ENCODE measurements at places on chromosomes 2 and 18.

- DNase-seq, result no peak
Observed at GRCh38 chr18:4016391-4017049, 438.6 kb downstream of the DLGAP1 start.

- no peak for DNase-seq
Observed at GRCh38 chr18:80046961-80047541, 12.8 kb downstream of the RBFA start.

GRCh38 chr2:111095434-111095833, 25.3 kb upstream of the BCL2L11 start:
- DNase-seq, result no peak

DNA sequence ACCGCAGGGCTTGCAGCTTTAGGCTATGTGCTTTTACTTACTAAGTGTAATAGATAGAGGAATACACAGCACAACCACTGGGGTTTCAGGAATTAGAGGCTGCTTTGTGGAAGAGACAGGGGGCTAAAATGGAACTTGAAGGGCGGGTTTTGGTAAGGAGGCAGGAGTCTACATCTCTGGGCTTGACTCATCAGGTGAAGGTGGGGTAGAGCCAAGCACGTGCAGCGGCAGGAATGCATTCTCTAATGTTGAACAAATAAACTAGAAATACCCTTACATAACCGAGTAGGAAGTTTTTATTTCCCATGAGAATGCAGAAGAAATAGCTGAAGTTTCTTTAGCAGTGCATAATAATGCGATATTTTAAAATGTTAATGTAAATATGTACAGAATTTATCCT, 673.8 kb upstream of the SALL3 start:
- no peak for DNase-seq

- peak; percentile 65 for DNase-seq
Observed at GRCh38 chr2:177164584-177165052, 48.0 kb upstream of the HNRNPA3 start.

DNA sequence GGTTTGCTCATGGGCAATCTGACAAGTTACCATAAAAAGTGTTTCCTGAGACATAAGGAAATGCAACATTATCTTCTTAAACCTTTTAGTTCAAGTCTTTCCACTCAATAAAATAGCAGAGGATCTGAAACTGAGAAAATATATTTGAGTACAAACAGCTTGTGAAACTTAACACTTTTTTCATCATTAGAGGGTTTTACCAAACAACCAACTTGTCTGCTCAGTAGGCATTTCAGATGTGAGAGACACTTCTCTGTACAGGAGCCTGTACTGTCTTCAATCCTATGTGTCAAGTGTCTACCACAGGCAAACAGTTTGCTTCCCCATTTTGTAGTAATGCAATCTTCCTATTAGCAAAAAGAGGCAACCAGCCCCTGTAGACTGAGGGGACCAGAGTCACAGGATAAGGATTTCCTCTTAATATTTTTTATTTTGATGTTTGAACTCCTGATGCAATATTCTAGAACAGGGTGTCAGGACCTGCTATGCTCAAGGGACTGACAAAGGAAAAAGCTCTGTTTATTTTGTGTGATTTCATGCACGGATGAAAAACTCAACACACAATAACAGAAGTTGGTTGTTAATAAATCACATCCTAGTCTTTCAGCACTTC, 159.1 kb upstream of the LHCGR start:
- no peak for DNase-seq

- DNase-seq, result no peak
Observed at GRCh38 chr2:127637725-127638252, 8.2 kb upstream of the GPR17 start.

DNA sequence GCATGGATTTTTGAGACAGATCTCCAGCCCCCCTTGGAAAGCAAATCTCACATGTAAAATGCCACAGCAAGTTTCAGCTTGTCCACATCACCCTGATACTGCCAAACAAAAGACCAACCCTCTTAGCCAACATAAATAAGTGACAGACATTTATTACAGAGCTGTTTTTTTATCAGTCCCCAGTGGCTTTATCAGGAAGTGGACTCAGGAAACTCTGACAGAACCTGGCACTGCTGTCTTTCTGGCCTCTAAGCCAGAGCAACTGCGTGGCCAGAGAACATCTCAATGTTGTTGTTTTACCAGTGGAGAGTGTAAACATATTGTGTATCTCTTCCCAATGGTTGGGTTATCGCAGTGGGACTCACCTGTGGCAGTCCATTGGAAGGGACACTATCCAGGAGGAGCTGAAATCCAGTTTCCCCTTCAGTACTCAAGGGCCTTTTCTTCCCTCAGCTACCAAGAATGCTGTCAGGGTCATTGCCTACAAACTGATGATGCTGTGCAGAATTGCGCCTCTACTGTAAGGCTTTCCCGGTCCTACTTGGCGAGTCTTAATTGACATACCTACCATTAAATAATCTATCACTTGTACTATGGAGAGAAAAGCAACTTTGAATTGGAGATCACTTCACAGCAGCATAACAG, 22.0 kb downstream of the SLC14A1 start:
- DNase-seq, result no peak

DNA sequence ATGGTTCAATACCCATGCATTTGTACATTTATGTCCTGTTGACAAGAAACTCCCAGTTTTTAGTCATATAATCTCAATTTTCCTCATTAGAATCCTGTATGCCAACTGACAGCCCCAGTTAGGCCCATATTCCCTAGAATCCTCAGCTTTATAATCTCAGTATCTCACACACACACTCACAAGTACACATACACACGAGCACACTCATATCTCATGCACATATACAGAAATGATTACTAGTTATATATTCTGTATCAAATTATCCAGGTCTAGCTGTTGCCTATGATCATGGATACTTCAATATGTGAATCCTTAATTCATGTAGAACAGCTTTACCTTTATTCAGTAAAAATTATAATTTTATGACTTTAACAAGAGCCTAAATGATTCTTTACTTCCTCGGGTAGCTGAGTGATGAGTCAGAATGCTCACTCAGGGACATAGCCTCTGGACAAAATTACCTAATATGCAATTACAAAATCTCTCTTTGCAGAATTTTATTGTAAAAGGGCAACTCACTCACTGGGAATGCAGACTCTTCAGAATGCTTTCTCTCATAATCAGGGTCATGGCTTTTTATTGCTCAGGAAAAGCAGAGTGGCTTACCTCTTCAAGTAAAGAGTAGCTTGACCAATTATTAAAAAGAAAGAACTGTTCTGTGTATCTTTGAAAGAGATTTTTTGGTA, 193.6 kb upstream of the PIK3C3 start:
- DNase-seq, result no peak

DNA sequence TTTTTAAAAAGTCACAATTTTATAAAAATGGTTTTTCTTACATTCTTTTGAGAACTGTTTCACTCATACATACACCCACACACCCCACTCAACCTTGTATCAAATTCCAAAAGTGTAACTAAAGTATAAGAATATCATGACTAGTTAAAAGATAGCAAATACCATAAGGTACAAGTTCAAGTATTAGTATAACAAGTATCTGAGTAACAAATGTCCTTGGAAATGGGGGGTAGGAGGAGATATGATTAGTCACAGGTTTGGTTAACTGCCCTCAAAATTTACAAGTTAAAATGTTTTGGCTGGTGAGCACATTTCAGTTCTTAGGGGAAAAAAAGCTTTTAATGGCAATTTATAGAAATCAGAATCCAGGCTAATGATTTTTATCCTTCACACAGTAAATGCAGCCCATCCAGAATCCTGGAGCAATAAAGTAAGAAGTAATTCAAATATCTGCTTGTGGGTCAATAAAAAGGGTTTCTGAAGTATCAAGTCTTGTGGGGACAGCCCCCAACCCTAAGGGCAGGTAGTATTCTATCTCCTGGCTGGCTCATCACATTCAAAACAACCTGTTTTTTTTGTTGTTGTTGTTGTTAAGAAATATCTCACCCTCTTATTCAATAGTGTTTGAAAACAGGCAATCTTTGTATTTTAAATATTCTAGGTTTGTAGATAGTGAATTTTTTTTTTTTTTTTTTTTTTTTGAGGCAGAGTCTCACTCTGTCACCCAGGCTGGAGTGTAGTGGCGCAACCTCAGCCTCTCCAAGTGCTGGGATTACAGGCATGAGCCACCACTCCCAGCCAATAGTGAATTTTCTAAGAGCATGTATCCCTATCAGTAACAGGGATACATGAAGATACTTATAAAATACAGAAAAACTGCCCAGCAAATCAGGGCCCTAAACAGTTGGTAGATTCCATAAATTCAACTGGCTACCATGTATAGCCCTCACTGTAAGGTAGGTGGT, 14.5 kb downstream of the IAH1 start:
- no peak for DNase-seq

DNA sequence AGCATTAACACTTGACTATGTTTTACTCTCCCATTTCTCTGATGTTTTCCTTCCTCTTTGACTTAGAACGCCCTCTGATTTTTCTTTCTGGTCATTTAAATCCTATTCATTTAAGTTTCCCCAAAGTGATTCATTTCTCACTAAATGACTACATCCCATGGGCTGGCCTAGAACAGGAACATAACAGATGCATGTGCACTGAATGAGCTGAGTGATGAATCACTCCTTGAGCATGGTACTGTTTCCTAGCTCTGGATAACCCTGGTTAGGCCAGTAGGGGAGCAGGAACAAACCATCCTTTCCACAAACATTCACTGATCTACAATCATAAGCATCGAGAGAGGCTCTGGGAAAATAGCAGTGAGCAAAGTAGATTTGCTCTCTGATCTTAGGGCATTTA, 221.9 kb upstream of the SETBP1 start:
- DNase-seq, result no peak

DNA sequence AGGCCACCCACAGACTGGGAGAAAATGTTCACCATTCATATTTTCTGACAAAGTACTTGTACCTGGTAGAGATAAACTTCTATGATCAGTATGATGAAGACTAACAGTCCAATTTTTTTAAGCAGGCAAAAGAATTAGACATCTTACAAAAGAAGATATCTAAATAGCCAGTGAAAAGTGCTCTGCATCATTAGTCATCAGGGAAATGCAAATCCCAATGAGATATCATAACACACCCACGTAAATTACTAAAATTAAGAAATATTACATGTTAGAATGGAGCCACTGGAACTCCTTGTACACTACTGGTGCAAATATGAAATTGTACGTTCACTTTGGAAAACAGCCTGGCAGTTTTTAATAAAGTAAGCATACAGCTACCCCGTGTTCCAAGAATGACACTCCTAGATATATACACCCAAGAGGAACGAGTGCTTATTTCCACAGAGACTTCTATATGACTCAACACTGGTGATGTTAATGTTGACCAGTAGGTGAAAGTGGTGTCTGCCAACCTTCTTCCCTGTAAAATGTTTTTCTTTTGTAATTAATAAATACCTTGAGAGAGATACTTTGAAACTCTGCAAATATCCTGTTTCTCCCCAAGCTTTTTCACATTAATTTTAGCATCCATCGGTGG, 80.3 kb downstream of the NPAS2 start:
- no peak for DNase-seq

DNA sequence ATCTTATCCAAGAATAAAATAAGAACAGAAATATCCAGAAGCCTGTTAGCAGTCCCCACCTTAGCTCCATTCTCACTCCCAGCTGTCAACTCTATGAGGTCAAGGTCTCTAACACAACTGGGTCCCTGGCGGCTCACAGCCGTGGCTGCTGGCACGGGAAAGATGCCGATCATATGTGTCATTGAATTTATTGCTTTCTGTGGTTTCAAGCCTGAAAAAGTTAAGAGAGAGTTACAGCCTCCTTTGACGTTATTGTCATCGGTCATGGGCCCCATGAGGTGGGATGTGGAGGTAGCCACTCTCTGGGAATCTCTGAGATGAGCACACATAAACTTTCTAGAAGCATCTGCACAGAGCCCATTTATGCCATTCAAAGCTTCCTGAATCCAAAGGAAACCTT, 28.7 kb upstream of the CABLES1 start:
- DNase-seq, result no peak

- DNase-seq, result no peak
Observed at GRCh38 chr18:32445846-32446245, 24.8 kb downstream of the GAREM1 start.

DNA sequence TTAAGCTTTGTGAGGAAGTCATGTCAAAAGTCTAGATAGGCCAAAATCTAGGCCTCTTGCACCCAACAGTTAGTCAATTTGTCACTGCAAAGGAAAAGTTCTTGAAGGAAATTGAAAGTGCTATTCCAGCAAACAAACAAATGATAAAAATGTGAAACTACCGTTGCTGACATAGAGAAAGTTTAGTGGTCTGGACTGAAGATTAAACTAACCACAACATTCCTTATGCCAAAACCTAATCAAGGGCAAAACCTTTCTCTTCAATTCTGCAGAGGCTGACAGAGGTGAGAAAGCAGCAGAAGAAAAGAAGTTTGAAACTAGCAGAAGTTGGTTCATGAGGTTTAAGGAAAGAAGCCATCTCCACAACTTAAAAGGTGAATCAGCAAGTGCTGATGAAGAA, 44.0 kb upstream of the LRRTM4 start:
- DNase-seq, result no peak

GRCh38 chr2:216504376-216504762, 5.7 kb downstream of the RPL37A start:
- no peak for DNase-seq

- DNase-seq, result no peak
Observed at GRCh38 chr18:50928551-50928950, 39.3 kb upstream of the ELAC1 start.

- DNase-seq, result no peak
Observed at GRCh38 chr18:68623342-68623741, 91.6 kb downstream of the TMX3 start.

- DNase-seq, result no peak
Observed at GRCh38 chr2:110854355-110855081, 122.1 kb downstream of the ACOXL start.

GRCh38 chr18:12491611-12492435, 84.1 kb downstream of the PRELID3A start:
- no peak for DNase-seq

DNA sequence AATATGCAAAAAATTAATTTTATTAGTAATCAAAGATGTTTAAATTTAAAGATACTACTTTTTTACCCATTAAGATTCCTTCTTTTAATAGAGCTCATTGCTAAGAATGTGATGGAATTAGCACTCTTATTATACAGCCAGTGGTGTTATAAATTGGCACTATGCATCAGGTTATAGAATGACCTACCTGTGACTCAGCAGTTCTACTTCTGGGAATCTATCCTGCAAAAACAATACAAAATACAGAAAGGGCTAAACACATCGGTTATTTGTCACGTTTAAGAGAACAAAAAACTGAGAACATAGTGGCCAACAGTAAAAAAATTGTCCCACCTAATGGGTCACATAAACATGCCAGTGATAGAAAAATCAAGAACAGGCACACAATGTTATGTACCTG, 9.4 kb upstream of the ADD2 start:
- DNase-seq, result no peak

DNA sequence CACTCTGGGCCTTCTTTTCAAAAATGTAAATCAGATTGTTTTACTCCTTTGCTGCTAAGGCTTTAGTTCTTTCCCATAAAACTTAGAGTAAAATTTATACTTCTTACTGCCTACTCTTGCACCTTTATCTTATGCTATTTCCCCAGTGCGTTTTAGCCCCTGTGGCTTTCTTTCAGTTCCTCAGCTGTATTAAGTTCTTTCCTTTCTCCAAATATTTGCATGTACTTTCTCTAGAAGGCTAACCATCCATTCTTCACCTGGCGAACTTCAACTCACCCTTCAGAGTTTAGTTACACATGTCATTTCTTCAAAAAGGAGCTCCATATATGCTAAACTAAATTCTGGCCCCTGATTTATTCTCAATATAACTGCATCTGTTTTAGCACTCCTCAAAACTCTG, 160.7 kb downstream of the FSHR start:
- DNase-seq, result no peak

- no peak for DNase-seq
Observed at GRCh38 chr18:7684357-7684756, 117.2 kb downstream of the PTPRM start.
